Stimulated activated CD8-positive, alpha-beta memory T cell treated with anti-CD3 and anti-CD28 coated beads, Interleukin-2, amount 100 ng/mL, for 1 hour (primary cell): ENCODE measurements at places on chromosomes 12 and 14.

DNA sequence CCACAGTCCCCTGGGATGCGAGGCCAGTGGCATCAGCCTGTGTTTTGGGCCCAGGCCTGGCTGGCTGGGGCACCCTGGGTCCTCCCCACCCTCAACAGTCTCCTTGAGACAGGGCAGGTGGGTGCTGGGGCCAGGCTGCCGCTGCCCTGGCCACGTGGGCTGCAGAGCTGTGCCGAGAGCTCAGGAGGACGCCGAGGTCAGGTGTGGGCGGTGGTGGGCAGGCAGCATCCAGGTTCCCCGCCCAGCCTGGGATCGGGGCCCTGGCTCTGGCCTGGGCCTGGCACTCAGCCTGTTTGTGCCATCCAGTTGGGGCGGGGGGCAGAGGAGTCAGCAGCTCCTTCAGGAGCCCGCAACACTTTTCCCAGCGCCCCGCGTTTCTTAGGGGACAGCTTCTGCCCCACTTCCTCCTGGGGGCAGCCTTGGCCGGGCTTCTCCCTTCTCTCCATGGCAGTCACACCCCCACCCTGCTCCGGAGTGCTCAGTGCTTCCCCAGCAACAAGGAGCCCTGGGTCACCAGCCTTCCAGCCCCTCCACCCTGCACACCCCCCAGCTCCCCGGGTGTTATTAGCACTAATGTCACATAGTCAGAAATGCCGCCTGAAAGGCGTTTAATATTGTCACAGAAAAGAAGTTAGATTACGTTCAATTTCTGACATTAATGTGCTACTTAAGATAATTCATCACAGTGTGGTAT lies 30.8 kb downstream of the KIF26A start:
- DNase-seq, result no peak

DNA sequence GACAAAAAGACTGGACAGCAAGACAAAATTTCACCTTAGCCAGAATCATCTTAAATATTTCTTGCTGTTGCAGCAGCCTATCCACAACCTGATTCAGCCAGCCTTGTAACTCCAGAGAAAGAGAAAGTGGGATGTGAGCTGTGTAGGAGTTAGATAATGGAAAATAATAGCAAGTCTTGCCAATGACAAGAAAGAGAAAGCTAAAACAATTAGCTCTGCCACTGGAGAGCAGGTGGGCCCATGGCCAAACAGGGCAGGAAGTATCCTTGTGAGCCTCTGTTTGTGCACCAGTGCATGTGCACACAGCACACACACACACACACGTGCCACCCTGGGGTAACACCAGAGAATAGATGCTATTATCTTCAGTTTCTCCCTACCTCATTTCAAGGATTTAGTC lies 106.0 kb upstream of the CCDC196 start:
- DNase-seq, result no peak

- DNase-seq, result no peak
These were observed 443 bp downstream of the DNAL1 start for GRCh38 chr14:73645248-73645610.

DNA sequence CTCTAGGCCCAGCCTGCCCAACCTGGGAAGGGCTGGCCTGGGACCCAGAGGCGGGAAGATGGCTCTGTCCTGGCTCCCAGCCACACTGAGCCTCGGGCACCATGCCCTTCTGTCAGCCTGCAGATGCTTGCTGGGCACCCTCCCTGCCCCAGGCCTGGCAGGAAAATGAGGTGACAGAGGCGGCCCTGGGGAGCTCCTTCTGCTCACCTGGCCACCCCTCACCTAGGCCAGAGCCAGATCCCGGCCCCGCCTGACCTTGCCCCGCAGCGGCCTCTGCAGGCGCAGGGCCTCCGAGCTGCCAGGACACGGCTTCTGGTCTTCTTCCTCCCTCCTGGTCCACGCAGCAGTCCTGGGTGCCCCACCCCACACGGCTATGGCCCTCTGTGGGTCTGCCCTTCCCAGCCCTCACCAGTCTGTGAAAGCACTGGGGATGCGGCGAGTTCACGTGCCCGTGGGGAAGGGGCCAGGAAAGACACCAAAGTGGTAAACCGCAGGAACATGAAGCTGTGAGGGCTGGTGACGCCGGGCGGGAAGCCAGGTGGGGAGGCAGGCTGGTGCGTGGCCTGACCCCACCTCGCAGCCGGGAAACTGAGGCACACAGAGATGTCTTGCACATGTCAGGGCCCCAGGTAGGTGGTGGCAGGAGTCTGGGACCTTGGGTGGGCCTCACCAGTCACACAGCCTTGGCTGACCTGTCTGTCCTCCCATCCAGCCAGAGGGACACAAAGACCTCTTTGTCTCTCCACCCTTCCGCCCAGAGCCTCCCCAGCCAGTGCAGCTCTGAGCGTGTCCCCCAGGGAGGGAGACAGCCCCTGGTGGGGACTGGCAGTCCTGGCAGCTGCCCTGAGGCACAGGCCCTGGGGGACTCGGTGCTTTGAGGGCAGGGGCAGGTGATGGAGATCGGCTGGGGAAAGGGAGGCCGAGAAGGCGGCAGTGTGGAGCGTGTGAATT lies 12.8 kb downstream of the BAG5 start:
- DNase-seq, result no peak

- no peak for DNase-seq
These were observed 6.5 kb upstream of the ACACB start for GRCh38 chr12:109109746-109110350.

GRCh38 chr14:80867798-80868197 lies 73.7 kb downstream of the CEP128 start:
- no peak for DNase-seq

- DNase-seq, result no peak
These were observed 115.9 kb downstream of the DERA start for GRCh38 chr12:16027002-16027401.

DNA sequence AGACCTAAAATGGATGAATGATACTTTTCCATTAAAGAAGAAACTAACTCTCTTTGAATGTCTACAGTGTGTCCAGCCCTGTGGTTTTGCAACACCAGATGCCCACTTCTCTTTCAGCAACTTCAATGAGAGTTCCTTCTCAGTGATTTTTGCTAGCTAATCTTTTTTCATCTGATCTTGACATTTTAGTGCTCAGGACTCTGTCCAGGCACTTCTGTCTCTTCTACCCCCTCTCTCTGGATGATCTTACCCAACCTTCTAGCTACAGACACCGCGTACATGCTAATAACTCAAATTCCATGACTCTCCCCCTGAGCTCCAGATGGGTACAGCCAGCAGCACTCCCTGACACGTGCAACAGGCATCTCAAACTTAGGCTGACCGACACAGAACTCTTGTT lies 161.1 kb upstream of the FOXN3 start:
- DNase-seq, result no peak

GRCh38 chr14:93303659-93304058 lies 29.2 kb downstream of the BTBD7 start:
- DNase-seq, result no peak

GRCh38 chr12:109289551-109289950 lies 19.5 kb downstream of the FOXN4 start:
- DNase-seq, result no peak
